ENCODE measurements at places on chromosomes 12 and 14.

DNA sequence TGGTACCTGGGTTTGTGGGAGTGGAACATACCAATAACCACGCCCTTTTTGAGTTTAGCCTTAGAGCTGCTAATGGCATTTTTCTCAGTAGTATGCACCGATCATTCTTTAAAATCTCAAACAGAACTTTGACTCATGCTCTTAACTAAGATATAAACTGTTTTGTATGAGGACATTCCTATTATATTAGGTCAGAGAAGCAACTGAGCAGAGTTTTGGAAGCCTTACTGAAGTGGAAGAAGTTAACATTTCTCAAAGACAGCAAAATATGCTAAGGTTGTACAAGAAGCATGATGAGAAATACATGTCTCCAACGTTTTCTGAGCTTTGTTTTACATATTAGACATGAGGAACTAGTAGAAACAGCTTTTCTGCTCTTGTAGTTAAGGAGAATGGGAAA lies 819.2 kb downstream of the FSCB start:
- DNase-seq: no peak

GRCh38 chr14:77353469-77354141 lies 23.3 kb downstream of the TMED8 start:
- DNase-seq: no peak

DNA sequence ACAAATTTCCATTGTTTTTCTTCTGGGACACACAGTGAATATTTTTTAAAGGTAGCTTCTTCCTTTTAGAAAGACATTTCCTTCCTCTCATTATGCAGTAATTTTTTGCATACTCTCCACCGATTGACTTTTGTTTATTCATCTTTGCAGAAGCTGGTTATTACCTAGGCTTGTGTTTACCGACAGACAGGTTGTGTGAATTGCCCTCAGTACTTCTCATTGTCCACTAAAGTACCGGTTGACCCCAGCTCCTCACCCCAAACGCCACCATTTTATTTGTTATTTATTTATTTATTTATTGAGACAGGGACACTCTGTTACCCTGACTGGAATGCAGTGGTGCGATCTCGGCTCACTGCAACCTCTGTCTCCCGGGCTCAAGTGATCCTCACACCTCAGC lies 63.4 kb upstream of the MYL2 start:
- no peak for DNase-seq

- DNase-seq: no peak
Measured at GRCh38 chr12:24049101-24049500, 99.6 kb upstream of the SOX5 start.

GRCh38 chr12:32115404-32116104 lies 8.9 kb downstream of the BICD1 start:
- no peak for DNase-seq
